ENCODE measurements at places on chromosomes 7 and 10.

- DNase-seq: no peak
Observed at GRCh38 chr10:131694781-131695495, 205.9 kb upstream of the PPP2R2D start.

DNA sequence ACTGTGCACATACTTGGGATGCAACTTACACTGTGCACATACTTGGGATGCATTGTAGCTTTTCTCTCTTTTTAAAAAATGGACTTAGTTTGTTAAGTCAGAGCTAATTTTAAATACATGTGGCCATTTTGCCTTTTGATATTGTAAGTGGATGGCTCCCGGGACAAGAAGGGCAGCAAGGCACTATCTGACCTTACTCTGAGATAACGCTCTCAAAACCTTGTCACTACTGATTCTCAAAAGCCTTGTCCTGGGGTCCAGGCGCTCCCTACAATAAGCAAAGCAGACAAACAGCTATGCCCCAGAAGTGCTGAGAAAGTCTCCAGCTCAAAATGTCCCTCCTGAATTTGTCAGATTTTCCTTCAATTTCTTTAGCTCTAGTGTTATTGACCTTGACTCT lies 66.9 kb upstream of the CACNB2 start:
- DNase-seq: no peak

DNA sequence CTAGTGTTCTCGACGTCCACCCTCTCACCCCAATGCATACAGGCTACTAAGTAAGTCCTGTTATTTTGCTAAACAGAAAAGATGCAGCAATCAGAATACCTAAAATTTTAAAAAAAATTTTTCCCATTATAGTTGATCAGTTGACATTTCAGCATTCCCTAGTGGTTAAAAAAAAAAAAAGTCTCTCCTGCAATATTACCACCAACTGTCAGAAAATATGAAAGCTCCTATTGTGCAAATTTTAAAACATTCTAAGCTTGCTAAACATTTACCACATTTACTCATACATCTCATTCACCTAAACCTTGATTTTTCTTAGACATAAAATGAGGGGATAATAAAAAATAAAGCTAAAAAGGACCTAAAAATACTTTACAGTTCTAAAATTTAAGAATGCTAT lies 165.6 kb downstream of the AVL9 start:
- DNase-seq: no peak

GRCh38 chr7:114085313-114085591 lies 166.4 kb upstream of the PPP1R3A start:
- no peak for DNase-seq

DNA sequence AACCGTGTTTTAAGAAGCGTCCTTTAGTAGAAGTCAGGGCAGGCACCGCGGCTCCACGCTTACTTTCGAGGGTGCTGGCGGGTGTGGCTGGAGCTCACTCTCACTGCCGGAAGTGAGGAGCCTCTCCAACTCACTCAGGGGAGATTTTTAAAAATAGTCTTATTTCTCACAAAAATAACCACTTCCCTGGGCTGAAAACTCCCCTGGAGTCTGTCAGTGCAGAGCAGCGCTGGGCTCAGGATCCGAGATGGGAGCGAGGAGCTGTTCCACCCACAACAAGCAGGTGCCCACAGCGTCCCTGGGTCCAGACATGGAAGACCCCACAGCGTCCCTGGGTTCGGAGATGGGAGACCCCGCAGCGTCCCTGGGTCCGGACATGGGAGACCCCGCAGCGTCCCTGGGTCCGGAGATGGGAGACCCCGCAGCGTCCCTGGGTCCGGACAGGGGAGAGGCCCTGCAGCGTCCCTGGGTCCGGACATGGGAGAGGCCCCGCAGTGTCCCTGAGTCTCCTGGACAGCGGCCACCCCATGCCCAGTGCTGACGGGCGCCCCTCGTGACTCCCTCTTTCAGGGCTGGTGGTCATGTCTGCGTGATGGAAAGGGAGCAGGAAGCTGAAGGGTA lies 51.2 kb downstream of the VIPR2 start:
- no peak for DNase-seq

GRCh38 chr7:48899932-48900331 lies 24.4 kb upstream of the CDC14C start:
- no peak for DNase-seq

DNA sequence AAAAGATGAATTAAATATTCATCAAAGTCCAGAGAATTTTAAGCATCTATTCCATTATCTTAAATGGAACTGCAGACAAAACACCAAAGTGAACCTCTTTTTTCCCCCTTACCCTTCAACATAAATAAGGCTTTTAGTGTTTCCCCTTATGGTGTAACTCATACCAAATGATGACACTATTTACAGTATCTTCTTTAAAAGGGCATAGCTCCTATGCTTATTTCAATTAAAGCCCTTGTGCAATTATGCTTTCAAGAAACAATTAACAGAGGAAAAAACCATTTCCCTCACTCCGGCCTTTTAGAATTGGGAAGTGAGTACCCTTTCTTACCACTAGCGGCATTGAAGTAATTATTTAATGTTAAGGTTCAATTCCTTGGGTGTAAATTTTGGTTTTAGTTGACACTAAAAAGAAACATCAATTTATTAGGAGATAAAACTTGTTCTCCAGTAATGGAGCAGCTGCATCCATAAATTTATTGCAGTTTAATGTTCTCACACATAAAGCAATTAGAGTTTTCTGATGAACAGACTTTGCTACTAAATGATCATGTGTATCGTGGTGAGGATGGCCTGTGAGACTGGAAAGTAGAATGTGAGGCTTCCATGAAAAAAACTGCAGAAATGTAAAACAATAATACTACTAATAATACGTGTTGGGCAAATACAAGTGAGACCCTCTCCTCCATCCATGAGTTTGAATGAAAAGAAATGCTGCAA lies 661.3 kb downstream of the PARD3 start:
- DNase-seq: no peak

- no peak for DNase-seq
Observed at GRCh38 chr7:17679458-17679857, 260.8 kb downstream of the SNX13 start.

DNA sequence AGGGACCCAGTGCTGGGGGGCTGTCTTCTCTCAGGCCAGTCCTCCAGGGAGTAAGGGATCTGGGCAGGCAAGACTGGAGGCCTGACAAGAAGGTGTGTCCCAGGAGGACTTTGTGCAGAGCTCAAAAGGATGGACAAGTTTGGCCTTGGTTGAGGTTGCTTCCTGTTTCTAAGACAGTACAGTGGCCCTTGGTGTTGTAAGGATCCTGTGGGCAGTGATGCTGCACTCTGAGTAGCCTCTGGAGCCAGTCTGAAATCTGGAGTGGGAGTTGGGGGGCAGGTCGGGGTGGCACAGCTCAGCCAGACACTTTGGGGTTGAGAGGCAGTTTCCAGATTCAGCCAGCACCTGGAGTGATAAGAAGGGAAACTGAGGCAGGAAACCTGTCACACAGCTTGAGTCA lies 139.2 kb upstream of the ZMIZ1 start:
- no peak for DNase-seq

- DNase-seq: no peak
Observed at GRCh38 chr7:69833964-69834363, 235.7 kb downstream of the AUTS2 start.

- no peak for DNase-seq
Observed at GRCh38 chr7:46707973-46708372, 786.9 kb upstream of the IGFBP3 start.

DNA sequence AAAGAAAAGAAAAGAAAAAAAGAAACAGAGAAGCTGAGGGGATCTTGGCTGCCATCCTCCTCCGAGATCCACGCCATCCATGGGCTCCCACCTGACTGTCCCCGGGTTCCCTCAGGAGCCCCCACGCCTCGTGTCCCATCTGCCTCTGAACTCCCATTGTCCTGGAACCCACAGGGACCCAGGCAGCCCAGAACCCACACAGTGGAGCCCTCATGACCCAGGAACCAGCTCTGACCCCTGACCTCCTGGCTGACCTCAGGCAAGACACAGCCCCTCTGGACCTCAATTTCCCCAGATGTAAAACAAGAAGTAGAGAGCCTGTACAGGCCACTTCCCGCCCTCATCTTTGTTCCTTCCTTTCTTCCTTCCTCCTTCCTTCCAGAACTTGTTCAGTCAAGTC lies 40.4 kb downstream of the RASGEF1A start:
- DNase-seq: no peak

GRCh38 chr7:28389504-28390395 lies 22.6 kb upstream of the CREB5 start:
- no peak for DNase-seq

GRCh38 chr10:124739986-124740368 lies 4.2 kb downstream of the FAM53B start:
- DNase-seq: no peak

GRCh38 chr10:130021383-130021950 lies 57.4 kb upstream of the EBF3 start:
- DNase-seq: no peak

DNA sequence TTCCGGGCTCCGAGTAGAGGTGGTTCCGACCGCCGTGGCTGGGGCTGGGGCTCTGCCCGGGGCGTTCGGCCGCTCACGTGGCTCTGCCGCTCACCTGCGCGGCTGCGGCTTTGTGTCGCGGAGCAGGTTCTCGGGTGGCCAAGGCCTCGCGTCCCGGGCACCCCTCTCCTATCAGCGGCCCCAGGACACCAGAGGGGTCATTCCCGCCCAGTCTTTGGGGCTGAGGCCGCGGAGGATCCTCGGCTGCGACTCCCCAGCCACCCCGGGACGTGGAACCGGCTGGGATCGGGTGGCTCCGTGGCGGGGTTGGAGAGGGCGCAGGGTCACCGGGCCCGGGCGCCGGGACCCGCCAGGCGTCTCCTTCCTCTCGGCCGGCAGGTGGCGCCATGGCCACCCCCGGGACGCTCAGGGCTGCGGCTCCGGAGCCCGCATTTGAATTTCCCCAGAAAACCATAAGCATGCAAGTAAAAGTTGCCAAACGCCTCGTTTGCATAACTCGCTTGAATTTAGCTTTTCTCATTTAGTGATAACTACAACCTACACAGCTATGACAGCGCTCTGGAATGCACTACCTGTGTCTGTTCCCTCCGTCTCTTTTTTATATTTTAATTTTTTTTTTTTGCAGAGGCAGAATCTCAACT lies 1.2 kb downstream of the COL26A1 start:
- DNase-seq: peak; percentile 15

GRCh38 chr10:5540080-5540479 lies 15.3 kb downstream of the CALML3 start:
- no peak for DNase-seq

DNA sequence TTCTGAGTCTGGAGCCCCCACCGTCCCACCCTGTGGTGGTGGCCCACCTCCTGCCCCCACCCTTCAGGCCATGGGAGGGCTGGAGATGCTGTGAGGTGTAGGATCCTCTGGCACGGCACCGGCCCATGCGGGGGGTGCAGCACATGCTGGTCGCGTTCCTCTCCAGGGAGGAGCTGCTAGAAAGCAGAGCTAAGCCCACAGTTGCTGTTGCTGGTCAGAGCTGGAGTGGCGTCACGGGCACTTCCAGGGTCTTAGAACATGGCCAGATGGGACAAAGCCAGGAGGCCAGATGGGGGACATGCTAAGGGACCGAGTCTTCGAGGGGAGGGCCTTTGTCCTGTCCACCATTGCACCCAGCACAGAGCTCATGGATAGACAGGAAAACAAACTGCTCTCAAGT lies 21.6 kb downstream of the AGAP3 start:
- no peak for DNase-seq

- no peak for DNase-seq
Observed at GRCh38 chr7:92158660-92159575, 20.0 kb downstream of the LRRD1 start.

- no peak for DNase-seq
Observed at GRCh38 chr7:128928159-128928813, 9.4 kb upstream of the IRF5 start.

GRCh38 chr7:73570521-73570920 lies 7.9 kb downstream of the TBL2 start:
- DNase-seq: no peak

- no peak for DNase-seq
Observed at GRCh38 chr10:13823096-13823708, 236.4 kb downstream of the PRPF18 start.
